ENCODE measurements at places on chromosomes 2 and 18.

DNA sequence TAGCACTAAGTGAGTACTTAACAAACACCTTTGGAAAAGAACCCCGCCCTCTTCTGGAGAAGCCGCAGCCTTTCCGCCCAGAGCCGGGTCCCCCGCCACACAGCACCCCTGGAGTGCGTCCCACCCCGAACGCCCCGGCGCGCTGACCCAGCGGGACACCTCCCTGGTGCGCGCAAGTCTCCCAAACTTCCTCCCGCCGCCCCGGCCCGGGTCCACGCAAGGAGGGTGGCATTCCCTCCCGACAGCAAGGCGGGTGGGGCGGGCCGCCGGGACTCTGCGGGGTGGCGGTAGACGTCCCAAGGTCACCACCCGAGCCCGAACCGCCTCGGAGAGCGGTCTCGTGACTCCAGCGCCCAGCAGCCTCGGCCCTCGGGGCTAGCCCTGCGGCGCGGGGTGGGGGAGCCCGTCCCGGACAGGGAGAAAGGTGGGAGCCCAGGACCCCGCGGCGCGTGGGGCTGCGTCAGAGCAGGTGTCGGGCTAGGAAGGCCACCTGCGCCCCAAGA, 598 bp downstream of the CCDC93 start:
- DNase-seq: peak; percentile 27

DNA sequence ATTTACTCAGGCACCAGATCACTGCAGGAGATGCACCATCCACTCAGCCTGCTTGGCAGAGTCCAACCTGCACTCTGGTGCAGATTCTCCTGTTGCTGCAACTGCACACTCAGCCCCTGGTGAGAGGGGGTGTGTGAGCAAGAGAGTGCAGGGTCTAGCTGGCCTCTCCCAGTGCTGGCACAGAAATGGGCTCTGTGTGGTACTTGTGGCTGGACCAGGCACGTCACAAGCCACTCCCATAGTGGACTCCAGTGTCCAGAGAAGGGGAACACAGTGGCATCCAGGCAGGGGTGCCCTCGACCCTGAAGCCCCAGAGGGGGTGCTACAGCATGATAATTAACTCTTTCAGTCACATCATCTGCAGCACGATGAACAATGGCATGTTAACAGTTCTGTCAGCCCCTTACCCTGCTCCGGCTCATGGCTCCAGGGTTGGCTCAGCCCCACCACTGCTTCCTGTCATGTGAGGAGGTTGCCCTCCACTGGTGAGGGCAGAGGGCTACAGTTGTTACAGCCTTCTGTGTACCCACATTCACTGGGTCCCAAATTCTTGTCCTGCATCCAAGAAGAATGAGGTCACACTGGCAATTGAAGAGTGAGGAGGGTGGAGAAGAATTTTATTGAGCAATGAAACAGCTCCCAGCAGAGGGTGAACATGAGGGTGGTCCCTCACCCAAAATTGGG, 135.7 kb downstream of the EVA1A start:
- no peak for DNase-seq

DNA sequence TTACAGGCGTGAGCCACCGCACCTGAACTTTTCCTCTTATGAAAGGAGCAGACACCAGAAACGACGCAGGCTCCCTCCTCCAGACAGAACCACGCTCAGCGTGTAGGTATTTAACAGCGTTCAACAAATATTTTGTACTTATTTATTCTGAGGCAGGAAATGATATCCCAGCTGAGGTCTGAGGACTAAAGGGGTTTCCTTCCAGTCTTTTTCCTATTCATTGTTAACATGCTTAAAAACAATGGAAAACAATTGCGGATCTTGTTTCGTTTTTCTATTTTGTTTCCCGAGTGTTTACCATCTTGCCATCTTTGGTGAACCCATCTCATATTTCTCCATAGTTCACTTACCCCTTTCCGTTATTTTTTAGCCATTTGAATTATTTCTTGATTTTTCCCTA, 43.7 kb upstream of the FOSL2 start:
- no peak for DNase-seq

DNA sequence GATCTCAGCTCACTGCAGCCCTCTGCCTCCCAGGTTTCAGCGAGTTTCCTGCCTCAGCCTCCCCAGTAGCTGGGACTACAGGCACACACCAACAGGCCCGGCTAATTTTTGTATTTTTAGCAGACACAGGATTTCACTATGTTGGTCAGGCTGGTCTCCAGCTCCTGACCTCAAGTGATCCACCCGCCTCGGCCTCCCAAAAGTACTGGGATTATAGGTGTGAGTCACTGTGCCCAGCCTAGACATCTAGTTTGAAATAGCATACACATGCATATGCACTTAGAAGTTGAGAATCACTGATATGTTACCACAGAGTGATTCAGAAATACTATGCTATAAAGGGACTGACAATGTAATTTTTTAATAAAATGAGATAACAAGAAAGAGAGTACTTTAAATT, 69.8 kb upstream of the CDKL4 start:
- no peak for DNase-seq

- no peak for DNase-seq
These were observed 15.2 kb downstream of the EML4 start for GRCh38 chr2:42184346-42184745.

DNA sequence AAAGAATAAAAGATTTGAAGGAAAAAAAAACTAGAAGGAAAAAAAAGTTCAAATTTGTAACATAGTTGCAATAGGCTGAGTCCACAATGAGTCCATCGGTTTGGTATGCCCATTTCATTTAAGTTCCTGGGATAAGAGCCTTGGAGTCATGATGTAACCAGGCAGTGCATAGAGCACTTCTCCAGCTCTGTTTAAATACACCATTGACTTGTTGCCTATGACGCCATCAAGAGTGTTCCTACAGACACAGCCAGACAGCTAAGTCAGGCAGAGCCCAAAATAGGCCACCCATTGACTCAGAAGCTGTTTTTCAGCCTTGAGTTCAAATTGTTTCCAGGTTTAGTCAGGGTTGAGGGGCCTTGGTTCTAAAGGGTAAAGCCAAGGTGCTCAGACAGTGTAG, 44.9 kb downstream of the SOCS6 start:
- DNase-seq: no peak

GRCh38 chr2:71045865-71046548, 22.4 kb upstream of the NAGK start:
- no peak for DNase-seq

GRCh38 chr2:159904959-159905305, 106.9 kb upstream of the CD302 start:
- DNase-seq: no peak

- no peak for DNase-seq
These were observed 372.6 kb downstream of the LRRTM4 start for GRCh38 chr2:77149565-77149964.

DNA sequence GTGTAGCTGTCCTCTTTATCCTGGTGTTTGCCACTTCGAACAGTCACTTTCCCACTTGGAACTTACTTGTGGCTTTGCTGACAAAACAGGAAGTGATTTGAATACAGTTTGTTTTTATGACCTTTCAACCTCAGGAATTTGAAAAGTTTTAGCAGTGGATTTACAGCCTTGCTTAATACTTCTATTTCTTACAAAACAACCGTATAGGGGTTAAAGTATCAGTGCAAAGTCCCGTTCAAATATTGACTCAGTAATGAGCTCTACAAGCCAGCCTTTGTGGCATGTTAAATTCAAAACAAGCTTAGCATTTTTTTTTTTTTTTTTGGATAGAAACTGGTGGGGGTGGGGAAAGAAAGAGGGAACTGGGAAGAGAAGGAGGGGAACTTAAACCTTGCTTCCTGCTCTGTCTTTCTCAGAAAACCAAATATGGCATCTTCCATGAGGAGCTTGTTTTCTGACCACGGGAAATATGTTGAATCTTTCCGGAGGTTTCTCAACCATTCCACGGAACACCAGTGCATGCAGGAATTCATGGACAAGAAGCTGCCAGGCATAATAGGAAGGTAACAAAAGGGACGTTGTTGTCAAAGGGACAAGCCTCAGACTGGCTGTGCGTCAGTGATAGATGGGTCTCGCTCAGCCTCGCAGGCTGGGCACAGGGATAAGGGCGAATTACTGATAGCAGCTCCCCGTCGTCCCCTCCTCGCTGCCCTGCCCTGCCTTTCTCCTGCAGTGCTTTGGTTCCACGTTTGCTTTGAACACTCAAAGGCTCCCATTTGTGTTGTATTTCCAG, at the start of gene HNMT:
HNMT (plus strand) TSS at position 408 of the 793 bp plus-strand sequence; CDS start at position 427, 19 bp downstream.
- no peak for DNase-seq

- DNase-seq: no peak
These were observed 43.9 kb downstream of the PKDCC start for GRCh38 chr2:42091671-42092070.

GRCh38 chr18:9715978-9716774, 8.1 kb downstream of the RAB31 start:
- DNase-seq: no peak

- DNase-seq: no peak
These were observed 91.0 kb upstream of the RAB6C start for GRCh38 chr2:129888461-129888860.

DNA sequence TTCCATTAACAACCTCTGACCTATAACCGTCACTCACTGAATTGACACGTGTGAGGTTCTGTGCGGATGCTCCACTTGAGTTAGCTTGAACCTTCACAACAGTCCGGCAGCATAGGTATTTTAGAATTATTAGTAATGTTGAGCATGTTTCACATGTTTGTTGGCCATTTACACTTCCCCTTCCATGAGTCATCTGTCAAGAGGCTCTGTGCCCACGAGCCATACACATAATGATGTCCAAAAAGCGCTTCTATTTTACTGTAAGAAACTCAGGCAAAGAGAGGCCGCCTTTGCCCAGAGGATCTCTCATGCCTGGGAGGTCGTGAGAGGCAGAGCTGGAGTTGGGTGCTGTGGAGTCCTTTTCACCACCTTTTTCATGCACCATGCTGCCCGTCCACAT, 28.9 kb upstream of the TMEM214 start:
- no peak for DNase-seq

DNA sequence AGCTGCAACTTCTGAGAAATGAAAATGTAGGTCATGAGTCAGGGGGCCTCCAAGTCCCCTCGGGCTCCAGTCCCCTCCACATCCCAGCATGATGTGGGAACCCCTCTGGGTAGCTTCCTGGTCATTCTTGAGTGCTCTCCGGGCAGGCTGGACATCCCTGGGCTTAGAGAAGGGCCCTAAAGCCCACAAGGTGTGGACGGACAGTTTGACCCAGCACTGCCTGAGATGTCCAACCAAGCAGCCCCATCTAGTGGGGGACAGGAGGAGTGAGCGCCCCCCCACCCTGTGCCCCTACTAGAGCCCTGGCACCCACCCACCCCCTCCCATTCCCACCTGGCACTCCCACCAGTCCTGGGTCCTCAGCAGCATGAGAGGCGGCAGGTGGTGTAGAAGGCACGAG, 46.0 kb downstream of the CYP27C1 start:
- DNase-seq: no peak

- DNase-seq: no peak
These were observed 17.1 kb downstream of the SMARCAL1 start for GRCh38 chr2:216429428-216429827.

GRCh38 chr2:6993229-6993640, 76.0 kb downstream of the RNF144A start:
- DNase-seq: peak; percentile 60

All from cerebellum (tissue), 4 donors.